CD4-positive, alpha-beta T cell treated with Interleukin-6 at 100 ng/mL for 8 hours (primary cell): ENCODE measurements at places on chromosomes 5 and 9.
A peak's percentile ranks its signal among the peaks of the same experiment; 100 is the strongest.

- no peak for DNase-seq
Observed at GRCh38 chr5:129410488-129410887, 49.6 kb upstream of the ADAMTS19 start.

DNA sequence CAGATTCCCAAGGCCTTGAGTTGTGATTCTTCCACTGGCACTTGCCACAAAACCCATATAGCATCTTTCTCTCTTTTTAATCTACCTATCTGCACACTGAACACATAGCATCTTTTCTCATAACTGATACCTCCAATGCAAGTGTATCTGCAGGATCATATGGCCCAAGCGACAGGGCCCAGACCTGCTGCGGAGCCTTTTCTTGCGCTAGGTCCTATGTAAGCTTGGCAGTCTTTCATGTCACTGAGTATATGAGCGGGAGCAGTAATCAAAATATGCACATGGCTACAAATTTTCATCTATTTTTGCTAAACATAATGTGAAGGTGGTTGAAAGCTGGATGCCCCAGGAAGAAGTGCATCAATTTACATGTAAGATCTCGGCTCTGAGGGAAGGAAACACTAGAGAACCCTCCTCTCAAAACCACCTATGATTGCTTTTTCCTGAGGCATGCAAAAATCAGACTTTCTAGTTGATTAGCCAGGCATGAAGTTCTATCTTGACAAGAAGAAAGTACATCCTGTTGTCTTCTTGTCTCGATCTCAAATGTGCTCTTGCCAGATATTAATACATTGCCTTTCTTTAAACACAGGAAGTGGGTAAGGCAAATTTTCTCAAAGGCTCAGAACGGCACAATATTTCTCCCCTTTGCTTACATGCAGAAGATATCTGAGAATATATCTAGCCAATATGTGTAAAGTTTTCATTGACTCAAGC lies 26.9 kb upstream of the CEMIP2 start:
- peak; percentile 78 for DNase-seq

GRCh38 chr5:54803471-54804011 lies 181.9 kb downstream of the ESM1 start:
- no peak for DNase-seq

DNA sequence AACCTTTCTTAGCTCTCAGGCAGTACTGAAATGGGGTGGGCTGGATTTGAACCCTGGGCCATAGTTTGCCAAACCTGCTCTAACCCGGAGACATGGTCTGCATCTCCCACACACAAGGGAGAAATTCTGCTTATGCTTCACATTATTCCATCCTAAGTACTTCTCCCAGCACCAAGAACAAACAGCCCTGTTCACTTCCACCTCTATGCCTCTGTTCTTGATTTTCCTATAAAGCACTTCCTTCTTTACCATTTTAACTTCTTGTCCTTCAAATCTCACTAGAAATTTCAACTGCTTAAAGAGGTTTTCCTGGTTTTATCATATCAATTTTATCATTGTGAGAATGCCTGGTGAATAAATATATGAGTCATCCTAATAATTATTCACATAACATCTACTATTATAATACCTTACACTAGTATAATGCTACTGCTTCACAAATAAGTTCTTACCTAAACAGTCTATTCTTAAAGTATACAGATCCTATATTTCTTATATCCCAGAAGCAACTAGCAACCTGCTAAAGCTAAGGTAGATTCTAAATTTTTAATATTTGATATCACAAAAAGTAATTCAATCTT lies 12.7 kb downstream of the FEM1C start:
- DNase-seq, result no peak

- DNase-seq, result no peak
Observed at GRCh38 chr5:112165897-112166737, 253.0 kb downstream of the EPB41L4A start.
